GM23248 (cell line): ENCODE measurements at places on chromosomes 6 and 20.

GRCh38 chr6:150006961-150007464, 18.3 kb downstream of the RAET1L start:
- DNase-seq: peak; percentile 61

DNA sequence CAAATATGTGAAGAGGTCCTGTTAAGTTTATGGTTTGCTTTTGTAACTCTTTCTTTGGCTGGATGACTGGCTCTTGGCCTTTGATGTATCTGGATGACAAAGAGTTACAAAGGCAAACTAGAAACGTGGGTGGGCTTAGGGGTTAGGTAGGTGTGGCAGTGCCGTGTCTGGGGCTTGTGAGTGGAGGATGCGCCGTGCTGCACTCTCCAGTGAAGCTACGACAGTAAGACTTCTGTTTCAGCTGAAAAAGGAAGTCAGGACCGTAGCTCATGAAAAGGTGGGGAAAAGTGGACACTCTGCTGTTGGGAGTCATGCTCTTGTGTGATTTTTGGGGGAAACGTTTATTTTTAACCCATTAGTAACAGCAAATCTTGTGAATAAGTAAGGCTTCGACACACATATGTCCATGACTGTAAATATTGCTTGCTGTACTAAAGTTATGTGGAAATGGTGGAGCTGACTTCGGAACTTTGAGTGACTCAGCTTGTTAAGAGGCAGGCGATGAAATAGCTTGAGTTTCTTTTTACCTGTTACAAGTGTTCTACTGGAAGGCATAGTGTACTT, 45.6 kb downstream of the DUSP22 start:
- no peak for DNase-seq

GRCh38 chr20:62555642-62556420, 80.0 kb upstream of the GATA5 start:
- peak; percentile 28 for DNase-seq

- no peak for DNase-seq
Measured at GRCh38 chr6:93420163-93420795, 920 bp upstream of the EPHA7 start.

DNA sequence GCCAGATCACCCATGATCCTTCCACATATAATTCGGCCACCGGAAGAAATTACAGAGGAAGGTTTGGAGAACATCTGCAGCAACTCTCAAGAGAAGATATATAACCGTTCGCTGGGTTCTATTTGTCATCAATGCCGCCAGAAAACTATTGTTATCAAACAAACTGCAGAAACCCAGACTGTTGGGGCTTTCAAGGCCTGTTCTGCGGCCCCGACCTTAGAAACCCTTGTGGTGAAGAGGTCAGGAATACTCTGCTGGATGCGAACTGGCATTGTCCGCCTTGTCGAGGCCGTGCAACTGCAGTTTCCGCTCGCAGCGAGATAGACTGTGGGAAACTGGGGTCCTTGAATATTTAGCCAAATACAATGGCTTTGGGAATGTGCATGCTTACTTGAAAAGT, 21.3 kb downstream of the PRSS16 start:
- DNase-seq: no peak

DNA sequence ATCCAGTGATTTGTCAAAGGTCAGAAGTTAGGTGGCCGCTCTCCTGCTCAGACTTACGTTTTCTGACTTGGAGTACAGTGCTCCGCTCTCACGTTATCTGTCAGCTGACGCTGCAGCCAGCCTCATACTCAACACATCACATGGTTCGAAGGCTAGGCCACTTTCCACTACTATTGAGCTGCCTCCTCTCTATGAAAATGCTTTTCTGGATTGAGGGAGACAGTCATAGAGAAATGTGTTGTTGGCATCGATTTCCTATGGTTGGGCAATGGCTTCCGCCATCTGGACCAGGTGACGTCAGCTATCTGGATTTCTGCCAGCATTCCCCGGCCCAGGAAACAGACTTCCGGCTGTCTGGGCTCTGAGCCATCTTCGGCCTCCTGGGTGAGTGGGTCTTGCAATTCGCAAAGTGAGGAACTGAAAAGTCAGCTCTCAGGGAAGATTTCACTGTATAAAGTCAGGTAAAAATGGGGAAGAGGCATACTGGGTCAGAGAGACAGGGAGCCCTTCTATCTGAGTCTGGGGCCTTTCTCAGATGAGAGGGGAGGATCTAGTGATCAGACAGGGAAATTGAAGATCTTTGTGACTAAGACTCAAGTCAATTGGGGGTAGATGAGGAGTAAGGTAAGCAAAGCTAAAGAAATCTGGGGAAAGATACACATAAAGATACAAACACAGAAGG, 37.5 kb upstream of the IER3 start:
- DNase-seq: no peak
